ENCODE measurements at places on chromosomes 3 and 15. TPM values are rescaled to one million over a fixed set of nuclear protein-coding genes. Genes with fewer than 3 reads are reported as not detected.
A peak's percentile ranks its signal among the peaks of the same experiment; 100 is the strongest.

The FAM162A gene
- 33.7 TPM for total RNA-seq

DNA sequence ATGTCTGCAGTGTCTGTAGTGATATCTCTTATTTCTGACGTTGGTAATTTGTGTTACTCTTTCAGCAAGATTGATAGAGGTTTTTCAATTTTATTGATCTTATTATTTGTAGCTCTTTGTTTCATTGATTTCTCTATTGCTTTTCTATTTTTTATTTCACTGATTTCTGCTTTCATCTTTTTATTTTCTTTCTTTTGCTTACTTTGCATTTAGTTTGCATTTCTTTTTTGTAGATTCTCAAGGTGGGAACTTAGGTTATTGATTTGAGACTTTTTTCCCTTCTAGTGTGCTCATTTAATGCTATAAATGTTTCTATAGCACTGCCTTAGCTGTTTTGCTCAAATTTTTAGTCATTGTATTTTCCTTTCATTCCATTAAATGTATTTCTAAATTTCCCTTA lies 49.5 kb upstream of the GABRG3 start:
- no peaks in the 10 kb centered on the region for H3K4me1 ChIP-seq
- no peak overlapping the region for H3K4me3 ChIP-seq
- no peak overlapping the region for H3K27ac ChIP-seq
- H3K36me3 ChIP-seq, result peaks cover 9% of the 10 kb centered on the region

DNA sequence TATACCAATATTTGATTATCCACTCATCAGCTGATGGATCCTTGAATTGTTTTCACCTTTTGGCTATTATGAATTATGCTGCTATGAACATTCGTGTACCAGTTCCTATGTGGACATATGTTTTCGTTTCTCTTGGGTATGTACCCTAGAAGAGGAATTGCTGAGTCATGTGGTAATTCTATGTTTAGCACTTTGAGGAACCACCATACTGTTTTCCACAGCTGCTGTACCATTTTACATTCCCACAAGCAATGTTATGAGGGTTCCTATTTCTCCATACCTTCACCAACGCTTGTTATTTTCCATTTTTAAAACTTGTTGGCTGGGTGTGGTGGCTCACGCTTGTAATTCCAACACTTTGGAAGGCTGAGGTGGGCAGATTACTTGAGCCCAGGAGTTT lies 62.9 kb downstream of the RPLP1 start:
- peaks cover 37% of the 10 kb centered on the region for H3K27me3 ChIP-seq
- no peaks in the 10 kb centered on the region for H3K4me1 ChIP-seq
- no peak for DNase-seq
- peaks cover 3% of the 10 kb centered on the region for H3K36me3 ChIP-seq
- H3K27ac ChIP-seq, result no peak overlapping the region

The NUP210 gene
- 1.3 TPM for total RNA-seq

The MANF gene
- total RNA-seq, result 97.5 TPM

- no peak for DNase-seq
- no peaks in the 10 kb centered on the region for H3K36me3 ChIP-seq
- peak within 1 kb of the TSS; percentile 69 for H3K4me3 ChIP-seq
- H3K27me3 ChIP-seq, result peaks cover 23% of the 10 kb centered on the region
Measured at GRCh38 chr15:77632534-77633133, at the start of gene LINGO1. Gene LINGO1 (minus strand): TSS chr15:77632912. CDS start chr15:77632315, 597 bp downstream.

DNA sequence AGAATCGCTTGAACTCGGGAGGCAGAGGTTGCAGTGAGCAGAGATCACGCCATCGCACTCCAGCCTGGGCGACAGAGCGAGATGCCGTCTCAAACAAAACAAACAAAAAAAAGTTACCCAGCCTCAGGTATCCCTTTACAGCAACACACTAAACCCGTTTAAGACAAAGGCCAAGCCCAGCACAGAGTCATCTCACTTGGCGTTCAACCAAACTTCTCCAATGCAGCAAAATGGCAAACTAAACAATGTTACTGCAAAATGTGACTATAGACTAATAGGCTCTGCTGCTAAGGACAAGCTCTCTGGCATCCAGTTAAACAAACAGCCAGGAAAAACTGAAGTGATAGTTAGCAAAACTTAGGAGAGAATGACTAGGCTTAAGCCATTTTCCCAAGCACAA lies 6.4 kb upstream of the FAM219B start:
- H3K4me1 ChIP-seq, result no peaks in the 10 kb centered on the region
- peaks cover 9% of the 10 kb centered on the region for H3K36me3 ChIP-seq
- no peak overlapping the region for H3K4me3 ChIP-seq
- H3K27ac ChIP-seq, result peak overlapping the region; percentile 49
- DNase-seq, result no peak
